Right cardiac atrium (tissue), 5 donors: ENCODE measurements at places on chromosomes 3 and 15. TPM values are rescaled to one million over a fixed set of nuclear protein-coding genes. Genes with fewer than 3 reads are reported as not detected.

The FBXO40 gene
- total RNA-seq = 196 TPM

The GPR160 gene
- total RNA-seq = 0.48 TPM

The CCDC39 gene
- not detected for total RNA-seq

The NME9 gene
- total RNA-seq = 0.35 TPM

The KCNMB3 gene
- total RNA-seq = 1.1 TPM

The GOLGA6L9 gene
- 1.7 TPM for total RNA-seq

The LTF gene
- total RNA-seq = 5.5 TPM

The GATM gene
- 32.9 TPM for total RNA-seq

The SMAD6 gene
- total RNA-seq = 54.5 TPM

The ITIH3 gene
- total RNA-seq = 0.21 TPM

DNA sequence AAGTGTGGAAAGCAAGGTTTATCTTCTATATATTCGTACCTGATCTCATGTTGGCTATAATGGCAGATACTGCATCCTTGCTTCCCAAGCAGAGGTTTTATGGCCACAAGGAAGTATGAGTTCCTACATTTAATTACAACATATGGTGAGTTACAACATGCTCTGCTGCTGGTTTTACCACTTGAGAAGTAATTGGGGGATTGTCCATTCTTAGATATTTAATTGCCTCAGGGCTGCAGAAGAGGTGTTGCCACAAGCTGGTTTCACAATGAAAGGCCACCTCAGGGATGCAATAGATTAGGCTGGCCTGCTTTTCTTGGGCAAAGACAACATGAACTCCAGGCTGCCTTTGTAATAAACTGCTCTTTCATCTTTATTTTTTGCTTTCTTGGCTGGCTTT, 48.6 kb downstream of the RAP2B start:
- no peak for DNase-seq

- no peak for DNase-seq
Observed at GRCh38 chr3:181692311-181693145, 19.2 kb upstream of the SOX2 start.

DNA sequence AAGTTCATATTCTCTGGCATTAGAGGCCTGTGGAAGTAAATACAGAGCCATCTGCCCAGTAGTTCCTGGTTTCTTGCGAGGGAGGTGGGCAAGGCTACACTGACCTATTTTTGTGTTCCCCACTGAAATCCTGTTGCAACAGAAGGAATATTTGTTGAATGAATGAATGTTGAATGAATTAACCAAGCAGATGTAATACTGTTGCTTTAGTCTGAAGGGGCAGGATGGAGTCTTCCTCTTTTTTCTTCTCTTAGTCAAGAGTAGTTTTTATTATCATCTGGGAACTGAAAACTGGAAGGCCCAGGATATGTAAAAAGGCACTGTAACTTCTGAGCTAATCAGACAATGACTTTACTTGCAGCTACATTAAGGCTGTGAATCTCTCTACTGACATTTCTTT, 17.1 kb downstream of the BLOC1S6 start:
- DNase-seq = no peak

GRCh38 chr15:87952736-87953287, 303.7 kb downstream of the NTRK3 start:
- no peak for DNase-seq

DNA sequence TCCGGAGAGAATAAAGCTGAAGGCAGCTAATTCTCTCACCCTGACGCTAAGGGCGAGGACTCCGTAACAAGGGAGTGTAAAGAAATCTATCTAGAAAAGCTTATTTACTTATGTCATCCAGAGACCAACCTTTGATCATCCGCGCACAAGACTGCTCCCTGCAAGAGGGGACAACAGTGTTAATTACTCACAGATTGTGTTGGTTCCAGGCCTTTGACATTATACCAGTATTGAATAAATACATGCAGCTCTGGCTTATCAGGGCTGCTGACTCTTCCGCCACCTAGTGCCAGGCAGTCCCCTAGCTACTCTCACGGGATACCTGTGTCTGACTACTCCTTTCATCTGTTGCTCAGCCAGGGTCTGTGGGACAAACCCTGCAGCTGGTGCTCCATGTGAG, 211.7 kb downstream of the DTWD1 start:
- no peak for DNase-seq

DNA sequence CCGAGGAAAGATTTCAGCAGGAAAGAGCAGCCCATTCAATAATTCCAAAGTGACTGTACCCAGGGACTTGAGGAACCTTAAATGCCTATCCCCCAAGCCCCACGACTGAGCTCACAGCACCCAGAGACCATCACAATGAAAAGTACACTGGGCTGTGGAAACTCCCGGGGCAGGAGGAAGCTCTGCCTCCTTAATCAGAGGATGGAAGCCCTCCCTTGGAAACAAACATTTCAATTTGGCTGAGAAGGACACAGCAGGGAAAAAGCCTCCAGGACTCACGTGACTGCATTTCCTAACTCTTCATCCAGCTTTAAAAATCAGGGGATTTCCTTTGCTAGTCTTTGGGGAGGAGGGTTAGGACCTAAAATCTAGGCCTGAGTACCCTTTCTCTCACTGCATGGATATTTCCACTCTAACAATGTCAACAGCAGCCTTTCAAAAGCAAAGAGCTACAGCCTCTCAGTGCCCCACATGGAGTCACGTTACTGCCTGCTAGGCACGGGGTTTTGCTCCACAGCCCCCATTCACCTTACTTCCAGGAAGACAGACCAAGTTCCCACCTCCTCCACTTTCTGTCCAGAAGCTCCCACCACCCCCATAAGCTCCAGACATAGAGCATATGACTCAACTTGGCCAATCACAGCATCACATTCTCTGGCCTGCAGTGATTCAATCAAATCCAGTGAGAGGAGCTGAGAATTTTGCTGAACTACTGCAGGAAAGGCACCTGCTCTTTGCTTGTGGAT, 68.9 kb upstream of the WNT5A start:
- DNase-seq = no peak

DNA sequence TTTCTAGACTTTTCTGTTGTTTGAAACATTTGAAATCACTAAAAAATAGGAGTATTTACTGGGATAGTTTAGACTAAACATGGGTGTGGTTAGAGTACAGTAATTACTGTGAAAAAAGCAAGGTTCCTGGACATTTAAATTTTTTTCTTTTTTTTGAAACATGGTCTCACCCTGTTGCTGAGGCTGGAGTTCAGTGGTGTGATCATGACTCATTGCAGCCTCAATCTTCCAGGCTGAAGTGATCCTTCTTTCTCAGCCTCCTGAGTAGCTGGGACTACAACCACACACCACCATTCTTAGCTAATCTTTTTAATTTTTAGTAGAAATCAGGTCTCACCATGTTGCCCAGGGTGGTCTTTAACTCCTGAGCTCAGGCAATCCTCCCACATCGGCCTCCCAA, 20.4 kb upstream of the CELF6 start:
- no peak for DNase-seq

GRCh38 chr15:88647351-88648105, 8.7 kb downstream of the ISG20 start:
- no peak for DNase-seq

GRCh38 chr3:72102112-72102616, 317.2 kb upstream of the PROK2 start:
- no peak for DNase-seq

DNA sequence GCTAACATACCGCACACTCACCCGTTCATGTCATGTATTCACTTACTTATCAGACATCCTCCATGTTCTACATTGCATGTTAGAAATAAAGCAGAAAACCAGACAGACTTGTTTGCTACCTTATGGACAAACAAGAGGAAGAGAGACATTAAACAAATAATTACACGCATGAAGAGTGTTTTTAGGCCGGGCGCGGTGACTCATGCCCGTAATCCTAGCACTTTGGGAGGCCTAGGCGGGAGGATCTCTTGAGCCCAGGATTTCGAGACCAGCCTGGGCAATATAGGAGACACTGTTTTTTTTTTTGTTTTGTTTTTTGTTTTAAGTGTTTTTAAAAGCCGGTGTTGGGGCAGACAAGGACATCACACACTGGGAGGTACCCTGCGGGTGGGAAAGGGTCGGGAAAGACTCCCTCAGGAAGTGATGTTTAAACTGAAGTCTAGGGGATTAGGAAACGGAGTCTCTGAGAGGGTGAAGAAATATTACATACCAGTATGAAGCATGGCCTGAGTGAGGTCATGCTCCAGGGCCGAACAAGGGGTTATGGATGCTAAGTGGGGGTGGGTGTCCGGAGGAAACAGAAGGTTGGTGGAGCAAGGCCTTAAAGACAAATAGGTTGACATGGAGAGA, 2.1 kb upstream of the USP3 start:
- DNase-seq = peak; percentile 22

- DNase-seq = peak; percentile 88
Observed at GRCh38 chr15:63945007-63945788, 101.1 kb downstream of the DAPK2 start.

- DNase-seq = no peak
Observed at GRCh38 chr3:36197151-36197550, 183.2 kb upstream of the STAC start.
